ENCODE measurements at places on chromosomes 2 and 18.

DNA sequence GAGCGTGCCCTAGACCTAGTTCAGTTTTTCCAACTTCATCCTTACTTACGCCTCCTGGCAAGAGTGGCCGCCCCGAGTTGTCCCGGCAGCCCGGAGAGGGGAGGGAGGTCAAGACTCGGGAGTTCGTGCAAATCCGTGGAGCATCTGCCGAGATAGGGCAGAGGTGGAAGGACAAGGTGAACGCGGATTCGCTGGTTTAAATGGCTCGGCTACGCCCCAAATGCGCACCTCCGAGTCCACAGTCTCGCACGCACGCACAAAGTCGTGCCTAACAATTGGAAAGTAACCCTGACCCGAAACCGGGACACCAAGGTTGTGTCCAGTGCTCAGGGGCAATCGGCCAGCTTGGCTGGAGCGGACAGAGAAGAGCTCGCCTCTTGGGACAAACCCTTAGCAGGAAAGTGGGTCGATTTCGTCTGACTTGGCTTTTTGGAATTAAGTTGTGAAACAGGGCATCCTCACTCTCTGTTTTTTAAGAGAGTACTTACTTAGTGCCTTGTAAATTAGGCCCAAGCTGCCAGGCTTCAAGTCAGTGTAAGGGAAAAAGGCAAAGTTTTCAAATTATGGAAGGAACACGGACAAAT is 726 bp upstream of the SS18 start:
- DNase-seq, result no peak

DNA sequence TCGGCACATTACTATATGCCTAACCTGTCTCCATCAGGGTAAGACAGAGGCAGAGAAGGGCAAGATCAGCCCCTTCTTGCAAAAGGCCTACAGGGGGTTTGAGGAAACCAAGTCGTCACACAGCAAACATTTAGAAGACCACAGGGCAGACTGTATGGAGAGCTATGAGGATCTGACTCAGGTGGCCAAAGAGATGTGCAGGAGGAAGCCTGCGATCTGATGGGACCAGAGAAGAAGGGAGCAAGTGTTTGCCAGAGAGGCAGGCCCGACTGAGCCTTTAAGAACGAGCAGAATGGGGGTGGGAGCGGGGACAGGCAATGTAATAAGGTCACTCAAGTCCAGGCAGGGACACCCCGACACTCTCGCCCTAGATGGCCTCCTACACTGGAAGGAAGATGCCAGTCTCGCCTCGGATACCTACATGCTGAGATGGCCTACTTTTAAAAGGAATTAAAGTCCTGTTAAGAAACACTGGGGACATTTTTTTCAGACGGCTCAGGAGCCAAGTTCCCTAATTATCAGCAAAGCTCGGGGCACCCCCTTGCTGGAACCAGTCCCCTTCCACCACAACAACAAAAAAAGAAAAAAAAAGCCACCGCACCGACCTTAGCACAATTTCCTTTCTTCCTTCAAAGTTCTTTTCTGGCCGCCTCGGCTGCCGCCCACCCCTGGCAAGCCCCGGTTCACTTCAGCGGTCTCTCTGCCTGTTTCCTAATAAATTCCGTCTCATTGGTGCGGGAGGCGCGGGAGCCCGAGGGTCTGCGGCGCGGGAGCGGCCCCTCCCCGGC is 1.5 kb downstream of the SFXN5 start:
- DNase-seq, result no peak

DNA sequence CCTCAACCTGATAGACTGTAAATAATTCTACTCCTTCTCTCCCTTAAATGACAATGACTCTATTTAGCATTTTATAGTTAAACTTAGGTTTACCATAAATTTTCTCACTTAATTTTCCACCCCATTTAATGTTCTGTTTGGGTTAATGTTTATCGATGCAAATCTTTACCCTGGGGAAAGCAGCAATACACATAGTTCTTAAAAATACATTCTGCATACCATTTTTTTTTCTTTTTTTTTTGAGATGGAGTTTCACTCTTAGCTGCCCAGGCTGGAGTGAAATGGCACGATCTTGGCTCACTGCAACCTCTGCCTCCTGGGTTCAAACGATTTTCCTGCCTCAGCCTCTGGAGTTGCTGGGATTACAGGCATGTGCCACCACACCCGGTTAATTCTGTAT is 14.0 kb downstream of the STAM2 start:
- no peak for DNase-seq

- peak; percentile 63 for DNase-seq
Measured at GRCh38 chr2:12965540-12966269, 249.0 kb downstream of the TRIB2 start.

DNA sequence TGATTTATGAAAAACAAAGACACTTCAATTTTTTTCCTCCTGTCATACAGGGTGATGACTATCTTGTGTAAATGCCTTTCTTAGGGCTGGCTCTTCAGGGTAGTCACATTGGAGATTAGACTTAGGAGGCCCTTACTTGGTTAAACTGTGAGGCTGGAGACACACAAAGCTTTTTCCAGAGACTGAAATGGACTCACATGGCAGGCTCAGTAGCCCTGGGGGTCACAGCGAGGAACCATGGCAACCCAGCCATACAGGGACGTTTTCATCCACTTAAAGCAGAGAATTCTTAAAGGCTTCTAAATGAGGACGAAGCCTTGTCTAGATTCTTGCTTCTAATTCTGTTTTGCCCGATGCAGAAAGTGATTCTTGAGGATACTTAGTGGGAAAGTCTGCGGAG is 57.3 kb upstream of the ZDBF2 start:
- DNase-seq, result no peak

DNA sequence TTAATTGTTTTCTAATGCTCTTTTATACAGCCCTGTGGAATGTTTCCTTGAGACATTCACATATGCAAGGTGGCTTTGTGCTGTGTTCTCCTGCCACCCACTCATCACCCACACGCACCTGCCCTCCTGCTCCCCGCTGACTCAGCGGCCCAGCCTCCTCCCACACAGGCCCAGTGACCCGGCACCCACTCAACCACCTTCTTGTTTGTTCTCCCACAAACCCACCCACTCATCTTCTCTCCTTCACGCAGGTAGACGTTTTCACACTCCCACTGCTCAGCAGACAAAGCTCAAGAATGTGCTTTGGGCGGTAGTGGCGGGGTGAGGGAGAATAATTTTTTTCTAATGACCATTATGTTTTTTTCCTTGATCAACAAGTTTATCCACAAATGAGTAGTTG is 28.6 kb upstream of the NEMP2 start:
- peak; percentile 45 for DNase-seq

- no peak for DNase-seq
Measured at GRCh38 chr18:56986829-56987228, 160.1 kb upstream of the BOD1L2 start.

DNA sequence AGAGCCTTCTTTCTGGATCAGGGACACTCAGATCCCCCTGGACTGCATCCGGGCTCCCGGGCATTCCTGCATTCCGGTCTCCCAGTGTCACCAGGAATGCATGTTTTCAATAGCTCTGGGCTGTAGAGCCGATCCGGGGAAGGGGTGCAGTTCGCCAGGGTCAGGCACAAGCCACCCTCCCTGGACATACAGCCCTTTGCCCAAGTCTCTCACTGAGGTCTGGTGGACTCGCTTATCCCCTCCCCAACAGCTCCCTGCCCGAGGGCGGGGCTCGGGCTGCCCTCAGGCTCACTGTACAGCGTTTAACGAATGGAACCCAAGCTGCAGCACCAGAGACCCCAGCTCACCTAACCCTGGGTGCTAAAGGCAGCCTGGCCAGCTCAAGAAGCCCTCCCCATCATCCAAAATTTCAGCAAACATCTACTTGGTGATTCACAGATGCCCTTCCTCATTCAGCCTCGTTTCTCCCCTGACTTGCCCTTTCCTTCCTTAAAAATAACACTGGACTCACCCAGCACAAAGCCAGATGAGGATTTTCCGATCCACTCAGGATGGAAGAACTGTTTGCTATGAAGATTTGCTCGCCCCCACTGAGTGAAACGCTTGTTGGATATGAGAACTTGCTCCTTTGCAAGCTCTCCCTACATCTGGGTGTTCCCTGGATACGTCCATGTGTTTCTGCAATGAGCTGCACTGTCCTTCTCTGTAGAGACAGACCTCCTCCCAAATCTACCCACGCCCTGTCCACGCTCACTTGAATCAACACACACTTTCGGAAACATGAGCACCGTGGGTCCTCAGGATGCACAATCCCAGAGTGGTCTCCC is 58.1 kb downstream of the PXDN start:
- peak; percentile 37 for DNase-seq

GRCh38 chr2:238077292-238077691 is 16.5 kb downstream of the SCLY start:
- DNase-seq, result no peak

DNA sequence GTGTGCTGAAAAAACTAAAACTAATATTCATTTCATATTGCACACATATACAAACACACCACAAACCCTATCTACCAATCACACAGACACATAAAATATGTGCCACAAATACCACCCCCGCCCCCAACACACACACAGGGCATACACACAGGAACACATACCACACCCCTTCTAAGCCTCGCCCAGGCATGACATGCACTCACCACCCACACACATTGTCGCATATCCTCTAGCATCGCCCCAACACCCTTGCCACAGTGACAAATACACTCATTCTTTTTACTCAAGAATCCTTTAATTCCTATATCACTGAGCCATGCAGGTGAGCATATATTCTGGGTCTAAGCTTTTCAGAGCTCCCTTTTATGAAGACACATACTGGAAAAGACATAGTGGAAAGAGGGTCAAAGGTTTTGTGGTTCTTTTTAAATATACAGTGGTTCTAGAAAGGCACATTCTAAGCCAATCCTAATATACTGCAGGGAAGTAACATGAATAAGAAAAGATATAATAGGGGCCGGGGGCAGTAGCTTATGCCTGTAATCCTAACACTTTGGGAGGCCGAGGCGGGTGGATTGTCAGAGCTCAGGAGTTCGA is 24.5 kb upstream of the LCLAT1 start:
- no peak for DNase-seq

GRCh38 chr2:226208726-226209125 is 590.9 kb downstream of the IRS1 start:
- DNase-seq, result no peak

DNA sequence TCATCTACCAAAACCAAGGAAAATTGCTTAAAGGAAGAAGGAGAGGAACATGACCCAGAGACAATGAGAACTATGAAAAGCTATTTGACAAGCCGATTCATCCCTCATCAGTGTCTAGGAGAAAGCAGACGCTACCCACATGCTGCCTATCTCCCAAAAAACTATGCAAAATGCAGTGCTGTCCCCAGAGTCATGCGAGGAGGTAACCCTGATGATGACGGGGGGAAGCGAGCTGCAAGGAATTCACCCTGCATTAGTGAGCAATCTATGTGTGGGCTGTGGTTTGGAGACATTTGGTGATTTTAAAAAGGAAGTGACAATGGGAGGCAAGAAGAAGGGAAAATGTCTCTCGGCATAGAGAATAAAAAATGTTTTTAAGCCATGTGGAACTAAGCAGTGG is 472.7 kb downstream of the CMPK2 start:
- no peak for DNase-seq

DNA sequence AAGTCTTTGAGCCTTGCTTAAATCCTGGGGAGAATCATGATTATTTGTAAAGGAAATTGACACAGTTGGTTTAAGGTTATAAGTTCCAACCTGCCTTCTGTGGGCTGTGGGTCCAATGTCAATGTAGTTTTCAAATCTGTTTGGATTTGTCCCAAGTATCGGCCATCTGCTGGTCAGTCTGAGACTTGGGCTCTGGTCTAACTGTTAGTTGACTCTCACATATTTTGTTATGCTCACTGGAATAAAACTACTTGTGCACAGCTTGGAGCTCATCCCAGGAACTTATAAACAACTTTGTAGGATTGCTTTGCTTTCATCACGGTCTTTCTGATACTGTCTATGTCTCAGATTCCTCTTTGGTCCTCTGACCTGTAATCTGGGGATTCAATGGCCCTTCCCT is 1026.2 kb upstream of the ZEB2 start:
- no peak for DNase-seq

- DNase-seq, result no peak
Measured at GRCh38 chr2:144514616-144515091, 5.3 kb downstream of the ZEB2 start.

DNA sequence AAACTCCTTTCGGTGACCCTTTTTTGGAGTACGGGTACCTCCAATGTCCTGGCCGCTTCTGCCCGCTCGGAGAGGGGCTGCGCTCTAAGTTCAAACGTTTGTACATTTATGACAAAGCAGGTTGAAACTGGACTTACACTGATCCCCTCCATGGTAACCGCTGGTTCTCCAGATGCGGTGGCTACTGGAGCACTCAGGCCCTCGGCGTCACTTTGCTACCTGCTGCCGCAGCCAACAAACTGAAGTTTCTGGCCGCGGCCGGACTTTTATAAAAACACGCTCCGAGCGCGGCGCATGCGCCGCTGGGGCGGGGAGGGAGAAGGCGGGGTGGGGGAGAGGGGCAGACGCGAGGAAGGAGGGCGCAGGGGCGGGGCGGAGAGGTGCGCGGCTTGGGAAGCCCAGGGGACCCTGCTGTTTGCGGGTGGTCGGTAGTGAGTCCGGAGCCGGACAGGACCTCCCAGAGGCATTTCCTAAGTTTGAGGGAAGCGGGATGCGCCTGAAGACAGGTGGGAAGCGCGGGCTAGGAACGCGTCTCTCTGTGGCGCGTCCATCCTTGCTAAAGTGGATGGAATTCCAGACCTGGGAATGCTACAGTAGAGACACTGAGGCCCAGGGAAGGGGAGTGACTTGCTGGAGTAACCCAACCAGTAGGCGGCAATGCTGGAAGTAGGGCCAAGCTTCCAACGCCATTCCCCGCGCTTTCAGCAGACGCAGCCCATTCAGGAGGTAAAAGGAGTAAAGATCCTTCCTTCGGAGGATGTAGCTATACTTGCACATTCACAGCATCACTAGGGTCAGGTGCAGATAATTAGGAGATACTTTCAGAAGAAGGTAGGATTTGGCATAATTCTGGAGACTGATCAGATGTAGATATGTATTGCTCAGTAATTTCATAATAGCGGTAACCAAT is at the start of gene CXCR4:
Gene CXCR4, minus strand, starts transcription at position 241 of the 910 bp plus-strand sequence. Its CDS starts 89 bp downstream, at position 152.
- no peak for DNase-seq

GRCh38 chr18:12599543-12599942 is 58.4 kb downstream of the SPIRE1 start:
- DNase-seq, result no peak

All from kidney epithelial cell (primary cell).